Cortex of kidney (tissue), 1 donor: ENCODE measurements at places on chromosomes 13 and 19.

GRCh38 chr13:41621716-41622431 lies 164.5 kb downstream of the RGCC start:
- DNase-seq, result no peak

GRCh38 chr19:16378291-16378889 lies 53.8 kb downstream of the KLF2 start:
- DNase-seq, result no peak

GRCh38 chr13:39918620-39919236 lies 263.3 kb downstream of the COG6 start:
- DNase-seq, result no peak

DNA sequence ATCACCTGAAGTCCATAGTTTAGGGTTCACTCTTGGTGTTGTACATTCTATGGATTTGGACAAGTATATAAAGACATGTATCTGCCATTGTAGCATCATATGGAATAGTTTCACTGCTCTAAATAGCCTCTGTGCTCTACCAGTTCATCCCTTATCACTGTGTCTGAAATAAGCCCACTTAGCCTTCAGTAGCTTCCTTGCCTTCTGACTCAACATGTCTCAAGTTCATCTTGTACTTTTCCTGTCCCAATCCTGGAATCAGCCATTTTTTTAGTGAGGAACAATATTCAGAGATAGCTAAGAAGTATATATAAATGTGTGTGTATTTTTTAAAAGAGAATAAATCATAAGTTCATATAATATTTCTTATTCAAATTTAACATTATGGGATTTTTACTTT lies 79.2 kb downstream of the DHRS12 start:
- DNase-seq, result no peak

- DNase-seq, result no peak
Measured at GRCh38 chr13:106859533-106859904, 291.6 kb upstream of the ARGLU1 start.

DNA sequence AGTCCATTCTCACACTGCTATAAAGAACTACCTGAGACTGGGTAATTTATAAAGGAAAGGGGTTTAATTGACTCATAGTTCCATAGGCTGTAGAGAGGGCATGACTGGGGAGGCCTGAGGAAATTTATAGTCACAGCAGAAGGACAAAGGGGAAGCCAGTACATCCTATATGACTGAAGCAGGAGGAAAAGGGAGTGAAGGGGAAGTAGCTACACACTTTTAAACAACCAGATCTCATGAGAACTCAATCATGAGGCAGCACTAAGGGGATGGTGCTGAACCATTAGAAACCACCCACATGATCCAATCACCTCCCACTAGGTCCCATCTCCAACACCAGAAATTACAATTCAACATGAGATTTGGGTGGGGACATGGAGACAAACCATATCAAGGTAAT lies 209.1 kb downstream of the DIAPH3 start:
- no peak for DNase-seq

DNA sequence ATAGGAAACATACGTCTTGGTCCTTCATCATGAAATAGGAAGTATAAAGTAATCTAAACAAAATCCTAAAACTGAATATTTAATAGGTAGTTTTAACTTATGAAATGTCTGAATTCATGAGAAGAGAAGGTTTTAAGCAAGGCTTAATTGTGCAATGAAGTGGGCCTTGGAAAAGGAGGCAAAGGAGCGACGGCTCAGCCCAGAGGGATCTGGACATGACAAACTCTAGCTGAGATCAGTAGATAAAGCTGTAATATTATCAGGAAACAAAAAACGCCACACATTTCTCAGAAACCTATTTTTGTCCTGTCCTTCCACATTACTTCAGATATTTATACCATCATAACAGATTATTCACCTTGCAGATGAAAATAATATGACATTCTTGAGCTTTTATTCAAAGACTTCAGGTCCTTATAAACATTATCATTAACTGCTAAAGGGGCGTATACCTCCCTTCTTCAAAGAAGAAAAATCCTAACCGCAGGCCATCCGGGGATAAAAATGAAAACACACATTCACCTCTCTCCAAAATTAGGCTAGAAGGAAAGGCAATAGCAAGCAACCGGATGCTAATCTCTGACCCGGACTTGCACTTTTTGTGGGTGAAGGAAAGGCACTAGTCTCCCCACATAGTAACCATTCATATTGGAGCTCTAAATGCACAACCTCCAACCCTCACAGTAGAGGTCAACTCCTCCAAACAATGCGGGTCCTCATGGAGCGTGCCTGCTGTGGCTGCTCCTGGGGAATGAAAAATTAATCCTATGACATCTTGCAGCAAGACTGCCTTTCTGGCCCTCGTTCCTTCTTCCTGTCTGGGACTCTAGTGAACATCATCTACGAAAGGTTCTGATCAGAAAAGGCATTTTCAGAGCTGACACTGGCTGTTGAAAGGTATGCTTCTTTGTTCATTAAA lies 108.8 kb downstream of the TBC1D4 start:
- no peak for DNase-seq

GRCh38 chr13:30624630-30625029 lies 6.9 kb downstream of the USPL1 start:
- no peak for DNase-seq

GRCh38 chr19:51372649-51373504 lies at the start of gene NKG7:
TSS of gene NKG7 (minus strand) at chr19:51372654. CDS start at chr19:51372535, 119 bp downstream.
- no peak for DNase-seq

DNA sequence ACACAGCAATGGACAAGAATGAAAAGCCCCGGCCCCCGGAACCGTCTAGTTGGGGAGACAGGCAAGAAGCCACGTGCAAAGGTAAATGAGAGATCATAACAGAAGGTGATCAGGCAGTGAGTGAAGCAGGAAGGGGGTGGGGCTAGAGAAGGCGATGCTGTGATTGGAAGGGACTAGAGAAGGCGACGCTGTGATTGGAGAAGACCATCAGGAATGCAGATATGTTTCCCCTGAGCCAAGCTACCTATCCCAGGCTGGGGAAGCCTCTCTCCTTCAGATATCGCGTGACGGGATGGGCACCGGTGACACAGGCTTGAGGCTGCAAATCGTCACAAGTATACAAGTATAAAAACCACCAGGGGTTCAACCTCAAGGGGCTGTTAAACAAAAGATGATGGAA lies 21.8 kb downstream of the DCAF15 start:
- no peak for DNase-seq

GRCh38 chr13:42260903-42261654 lies 10.9 kb upstream of the AKAP11 start:
- DNase-seq, result no peak

DNA sequence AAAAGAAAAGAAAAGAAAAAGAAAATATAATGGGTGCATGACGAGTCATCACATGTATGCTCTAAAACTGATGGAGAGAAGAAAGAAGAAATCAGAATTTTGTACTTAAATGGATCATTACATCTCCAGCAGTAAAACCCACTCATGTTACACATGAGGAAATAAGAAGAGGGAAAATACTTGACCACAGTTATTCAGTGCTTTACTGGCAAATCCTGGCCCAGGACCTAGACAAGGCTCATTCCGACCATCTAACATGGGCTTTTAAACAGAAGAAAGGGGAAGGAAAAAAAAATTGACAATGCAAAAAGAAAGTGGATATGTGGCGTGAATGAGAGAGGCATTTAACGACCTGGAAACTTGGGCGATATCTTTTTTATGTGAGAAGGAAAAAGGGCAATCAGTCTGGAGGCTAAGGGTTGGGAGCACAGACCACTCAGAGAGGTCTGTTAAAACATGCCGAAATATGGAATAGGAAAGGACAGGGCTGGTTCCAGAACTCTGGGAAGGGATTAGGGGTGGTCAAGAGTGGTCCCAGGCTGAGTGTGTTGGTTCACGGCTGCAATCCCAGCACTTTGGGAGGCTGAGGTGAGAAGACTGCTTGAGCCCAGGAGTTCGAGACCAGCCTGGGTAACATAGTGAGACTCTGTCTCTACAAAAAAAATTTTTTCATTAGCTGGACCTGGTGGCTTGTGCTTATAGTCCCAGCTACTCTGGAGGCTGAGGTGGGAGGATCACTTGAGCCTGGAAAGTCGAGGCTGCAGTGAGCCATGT lies 1.6 kb downstream of the SIGLECL1 start:
- no peak for DNase-seq

DNA sequence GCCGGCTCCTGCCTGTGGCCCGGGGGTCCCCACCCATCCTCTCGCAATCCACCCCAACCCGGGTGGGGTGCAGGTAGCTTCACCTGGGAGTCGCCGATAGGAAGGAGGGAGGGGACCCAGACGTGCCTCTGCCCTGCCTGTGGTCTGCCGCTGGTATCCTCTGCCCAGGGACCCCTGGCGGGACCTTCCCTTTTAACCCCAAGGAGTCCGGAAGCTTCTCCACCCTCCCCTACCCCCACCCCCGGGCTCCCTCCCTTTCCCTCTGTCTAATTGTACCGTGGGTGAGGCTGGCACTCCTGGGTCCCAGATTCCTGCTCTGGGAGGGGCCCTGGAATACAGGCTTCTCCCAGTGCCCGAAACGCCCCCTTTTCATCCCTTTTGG lies at the start of gene KLK10:
Gene KLK10, minus strand, starts transcription at position 166 of the 382 bp plus-strand sequence. CDS start 579 bp downstream, outside the sequence.
- DNase-seq, result no peak

DNA sequence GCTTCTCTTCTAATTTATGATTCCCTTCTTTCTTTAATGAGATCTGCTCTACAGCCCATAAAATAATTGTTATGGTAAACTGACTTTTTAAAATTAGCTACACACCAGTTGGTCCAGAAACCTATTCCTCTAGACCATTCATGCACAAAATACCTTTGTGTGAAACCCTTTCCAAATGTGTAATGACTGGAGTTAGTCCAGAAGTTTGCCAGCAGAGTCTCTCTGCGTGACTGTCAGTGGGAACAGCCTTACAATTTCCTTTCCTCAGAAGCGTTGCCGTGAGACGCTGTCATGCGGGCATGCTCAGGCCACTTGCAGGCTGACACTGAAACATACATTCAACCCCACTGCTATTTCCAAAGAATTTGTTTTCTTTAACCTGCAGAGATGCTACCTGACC lies 965.2 kb downstream of the PCDH9 start:
- DNase-seq, result no peak

GRCh38 chr19:15379999-15380647 lies 536 bp upstream of the AKAP8 start:
- DNase-seq, result no peak

GRCh38 chr19:42067315-42067888 lies 2.6 kb downstream of the GRIK5 start:
- DNase-seq, result no peak
